Cortex of kidney (tissue), 1 donor: ENCODE measurements at places on chromosomes 7 and 10.

GRCh38 chr10:80268266-80268665 is 21.2 kb downstream of the MAT1A start:
- no peak for DNase-seq

DNA sequence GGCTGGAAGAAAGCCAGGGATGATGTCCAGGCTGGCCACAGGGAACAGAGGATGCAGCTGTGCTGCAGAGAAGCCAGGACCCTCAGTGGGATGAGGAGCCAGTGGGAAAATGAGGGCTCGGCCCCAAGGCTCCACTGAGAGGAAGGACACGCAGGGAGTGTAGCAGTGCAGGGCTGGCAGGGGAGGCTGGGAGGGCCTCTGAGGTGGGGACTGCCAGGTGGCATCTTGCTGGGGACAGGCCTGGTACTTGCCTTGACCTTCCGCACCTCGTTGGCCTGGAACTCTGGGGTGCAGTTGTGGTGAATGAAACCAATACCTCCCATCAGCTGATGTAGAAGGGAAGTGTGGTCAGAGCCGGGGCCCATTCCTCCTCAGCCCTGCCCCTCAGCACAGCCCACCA is 9.2 kb downstream of the IMPDH1 start:
- DNase-seq: no peak

- DNase-seq: no peak
Measured at GRCh38 chr10:33453081-33454025, 118.9 kb upstream of the NRP1 start.

- DNase-seq: no peak
Measured at GRCh38 chr7:17583786-17584185, 285.3 kb downstream of the AHR start.

DNA sequence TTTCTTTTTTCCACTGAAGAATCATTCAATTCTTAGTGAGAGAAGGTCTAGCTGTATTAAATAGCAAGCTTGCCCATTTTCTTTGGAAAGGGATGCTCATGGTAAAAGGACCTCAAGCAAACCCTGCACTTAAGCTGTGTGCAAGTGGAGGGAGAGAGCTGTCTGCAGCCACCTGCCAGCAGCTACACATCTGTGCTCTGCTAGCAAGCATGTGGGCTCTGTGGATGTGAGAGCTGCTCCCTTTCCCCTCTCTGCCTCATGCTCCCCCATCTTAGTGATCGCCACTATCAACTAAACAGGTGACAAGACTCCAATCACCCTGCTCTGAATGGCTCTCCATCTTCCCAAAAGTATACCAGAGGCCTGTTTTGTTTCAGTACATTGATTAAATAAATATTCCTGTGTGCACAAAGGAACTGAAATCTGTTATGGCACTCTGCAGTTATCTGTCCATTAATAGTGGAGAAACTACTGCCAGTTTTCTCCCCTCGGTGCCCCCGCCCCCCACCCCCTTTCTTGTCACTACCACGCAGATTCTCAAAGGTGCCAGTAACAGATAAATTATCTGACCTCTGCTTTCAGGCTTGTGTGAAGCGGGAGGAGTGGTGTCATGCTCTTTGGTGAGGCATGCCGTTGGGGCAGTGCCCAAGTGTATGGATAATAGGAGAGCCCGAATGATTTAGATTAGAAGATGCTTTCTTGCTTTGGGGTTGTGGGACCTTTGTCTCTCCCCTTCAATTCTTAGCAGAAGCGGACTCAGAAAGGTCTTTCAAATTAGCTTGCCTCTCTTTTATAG is 26.4 kb downstream of the AUTS2 start:
- DNase-seq: no peak

GRCh38 chr7:36794689-36795088 is 70.4 kb upstream of the AOAH start:
- no peak for DNase-seq

- no peak for DNase-seq
Measured at GRCh38 chr7:50792342-50793119, 9.8 kb upstream of the GRB10 start.

DNA sequence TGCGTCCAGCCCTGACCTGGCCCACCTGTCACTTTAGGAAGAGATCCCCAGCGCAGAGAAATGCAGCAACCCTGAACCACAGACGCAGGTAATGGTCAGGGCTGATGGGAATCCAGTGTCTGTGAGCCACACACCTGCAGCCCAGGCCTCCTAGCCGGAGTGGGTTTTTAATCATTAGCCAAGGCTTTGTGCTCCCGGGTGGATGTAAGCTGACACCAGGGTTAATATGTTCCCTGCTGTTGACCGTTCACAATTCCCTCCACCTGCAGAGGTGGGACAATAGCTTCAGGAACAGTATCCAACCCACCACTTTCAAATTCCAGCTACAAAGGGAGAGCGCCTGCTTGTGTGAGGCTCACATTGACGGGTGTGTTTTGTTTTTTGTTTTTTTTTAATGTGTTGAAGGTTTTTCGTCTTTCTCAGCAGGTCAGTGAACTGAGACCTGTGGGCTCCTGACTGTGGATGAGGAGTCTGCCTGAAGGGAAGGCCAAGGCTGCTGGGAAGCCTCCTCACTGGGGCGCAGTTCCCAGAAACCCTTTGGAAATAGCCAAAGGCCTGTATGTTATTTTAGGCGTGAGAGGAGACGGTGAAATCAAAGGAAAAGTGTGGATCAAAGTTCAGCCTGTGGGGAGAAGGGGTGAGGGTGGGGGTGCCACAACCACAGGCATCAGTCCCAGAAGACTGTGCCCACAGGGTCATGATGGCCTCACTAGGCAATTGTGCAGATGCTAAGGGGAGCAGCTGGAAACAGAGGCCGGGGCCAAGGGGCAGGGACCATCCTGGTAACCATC is 111.1 kb downstream of the TNS3 start:
- no peak for DNase-seq

DNA sequence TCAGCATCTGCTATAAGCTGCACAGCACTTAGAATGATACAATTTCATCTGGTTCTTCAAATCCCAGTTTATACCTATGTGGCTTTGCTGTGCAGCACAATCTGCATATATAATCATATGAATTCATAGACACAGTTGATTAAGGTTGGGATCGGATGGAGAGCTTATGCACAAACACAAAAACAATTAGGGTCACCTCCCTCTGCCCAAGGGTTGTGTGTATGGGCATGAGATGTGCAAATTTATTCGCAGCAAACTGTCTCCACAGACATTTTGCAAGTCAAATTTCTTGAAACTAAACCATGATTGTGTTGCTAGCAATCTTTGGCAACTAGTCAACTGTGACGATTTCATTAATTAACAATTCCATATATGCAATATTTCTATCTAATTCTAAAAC is 955.7 kb downstream of the SORCS3 start:
- DNase-seq: no peak

- no peak for DNase-seq
Measured at GRCh38 chr10:116185199-116185867, 87.7 kb downstream of the GFRA1 start.
